ENCODE measurements at places on chromosomes 2 and 18. TPM values are rescaled to one million over a fixed set of nuclear protein-coding genes. Genes with fewer than 3 reads are reported as not detected.

The DIPK1C gene
- total RNA-seq, result not detected

The TYW5 gene
- 9.0 TPM for total RNA-seq

The GATA6 gene
- 41.5 TPM for total RNA-seq

The RPL37A gene
- 1,684 TPM for total RNA-seq

The SPC25 gene
- total RNA-seq, result 0.58 TPM

The XDH gene
- total RNA-seq, result not detected

The ANKRD30BL gene
- not detected for total RNA-seq

The SLC19A3 gene
- 5.1 TPM for total RNA-seq

The GPR35 gene
- 2.1 TPM for total RNA-seq

DNA sequence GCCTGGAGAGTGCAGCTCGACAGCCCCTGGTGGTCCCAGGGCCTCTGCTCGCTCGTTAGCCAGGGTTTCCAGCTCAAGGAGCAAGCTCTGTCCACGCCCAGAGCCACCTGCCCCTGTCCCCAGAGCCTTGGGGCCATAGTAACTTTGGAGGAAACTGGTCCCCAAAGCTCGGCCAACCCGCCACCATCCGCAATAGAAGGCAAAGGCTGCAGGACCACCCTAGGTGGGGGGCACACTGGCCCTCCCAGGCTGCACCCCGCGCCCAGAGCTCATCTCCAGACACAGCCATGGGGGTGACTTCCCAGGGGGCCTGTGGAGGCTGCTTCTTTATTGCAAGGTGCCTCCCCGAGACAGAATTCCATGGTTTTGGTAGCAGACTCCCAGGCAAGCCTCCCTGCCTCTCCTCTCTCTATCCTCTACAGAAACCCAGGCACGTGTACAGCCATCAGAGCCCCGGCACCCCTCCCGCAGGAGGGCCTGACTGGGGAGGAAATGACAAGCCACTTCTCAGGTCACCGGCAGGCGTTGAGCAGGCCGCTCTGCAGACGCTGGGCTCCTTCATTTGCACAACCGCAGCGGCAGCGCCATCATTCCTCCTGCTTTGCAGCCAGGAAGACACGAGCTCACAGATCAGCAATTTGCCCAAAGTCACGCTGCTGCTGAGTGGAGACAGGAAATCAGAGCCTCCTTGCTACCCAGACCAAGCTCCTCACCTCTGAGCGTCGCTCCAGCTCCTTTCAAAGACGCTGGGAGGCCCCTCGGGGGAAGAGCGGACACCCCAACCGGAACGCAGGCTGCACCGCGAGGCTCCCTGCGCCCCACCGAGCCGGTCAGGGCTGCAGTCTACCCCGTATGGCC, 80.2 kb downstream of the NDUFA10 start:
- peak; percentile 75 for DNase-seq

DNA sequence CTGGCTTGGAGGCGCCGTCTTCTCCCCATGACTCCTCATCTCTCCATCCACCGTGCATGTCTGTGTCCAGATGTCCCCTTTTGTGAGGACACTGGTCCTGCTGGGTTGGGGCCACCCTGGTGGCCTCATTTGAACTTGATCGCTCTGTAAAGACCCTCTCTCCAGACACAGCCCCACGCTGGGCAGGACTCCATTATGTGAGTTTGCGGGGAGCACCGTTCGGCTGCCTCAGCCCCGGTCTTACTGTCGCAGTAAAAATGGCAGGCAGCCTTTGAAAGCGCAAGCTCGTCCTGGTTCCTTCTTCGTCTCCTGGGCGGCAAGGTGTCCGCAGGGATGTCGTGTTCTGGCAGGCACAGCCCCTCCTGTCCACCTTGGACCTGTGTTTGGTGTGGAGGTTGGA, 17.7 kb downstream of the NFATC1 start:
- DNase-seq, result peak; percentile 23

GRCh38 chr18:35983818-35984217, 11.3 kb downstream of the RMP24 start:
- no peak for DNase-seq

- no peak for DNase-seq
Measured at GRCh38 chr2:123816203-123816602, 208.9 kb upstream of the CNTNAP5 start.

DNA sequence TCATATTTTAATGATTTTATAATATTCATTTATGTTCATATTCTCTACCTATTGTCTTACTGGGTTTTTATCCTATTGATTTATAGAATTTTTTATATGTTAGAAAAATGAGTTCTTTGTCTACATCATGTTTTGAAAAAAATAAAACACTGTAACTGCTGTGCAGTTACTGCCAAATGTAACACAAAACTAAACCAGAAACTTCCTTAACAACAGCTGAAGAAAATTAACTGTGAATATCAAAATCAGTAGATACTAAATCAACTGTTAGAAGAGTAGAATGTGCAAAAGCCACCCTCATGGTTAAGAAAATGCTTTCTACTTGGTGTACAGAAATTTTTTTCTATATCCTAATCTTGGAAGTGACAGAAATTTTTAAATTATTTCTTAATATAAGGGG, 69.5 kb downstream of the PTRHD1 start:
- no peak for DNase-seq

GRCh38 chr2:106104332-106105062, 89.6 kb downstream of the UXS1 start:
- DNase-seq, result peak; percentile 67

DNA sequence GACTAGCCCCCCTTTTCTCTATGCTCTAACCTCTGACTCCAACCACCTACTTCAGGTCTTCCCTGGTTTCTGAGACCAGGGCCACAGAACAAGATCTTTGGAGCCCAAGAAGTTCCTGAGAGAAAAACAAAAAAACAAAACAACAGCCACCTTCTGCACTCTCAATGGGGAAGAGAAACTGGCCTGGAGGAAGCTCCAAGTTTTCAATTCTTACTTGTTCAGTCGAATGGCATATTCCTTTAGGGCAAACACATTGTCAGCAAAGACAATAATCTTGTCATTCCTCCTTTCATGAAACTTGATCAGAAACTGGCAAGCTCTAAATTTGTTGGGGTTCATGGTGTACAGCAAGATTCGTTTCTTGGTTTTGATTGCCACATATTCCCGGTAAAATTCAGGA, 15.0 kb downstream of the ERCC3 start:
- no peak for DNase-seq

- DNase-seq, result no peak
Measured at GRCh38 chr2:174924061-174924693, 81.0 kb downstream of the CHN1 start.

DNA sequence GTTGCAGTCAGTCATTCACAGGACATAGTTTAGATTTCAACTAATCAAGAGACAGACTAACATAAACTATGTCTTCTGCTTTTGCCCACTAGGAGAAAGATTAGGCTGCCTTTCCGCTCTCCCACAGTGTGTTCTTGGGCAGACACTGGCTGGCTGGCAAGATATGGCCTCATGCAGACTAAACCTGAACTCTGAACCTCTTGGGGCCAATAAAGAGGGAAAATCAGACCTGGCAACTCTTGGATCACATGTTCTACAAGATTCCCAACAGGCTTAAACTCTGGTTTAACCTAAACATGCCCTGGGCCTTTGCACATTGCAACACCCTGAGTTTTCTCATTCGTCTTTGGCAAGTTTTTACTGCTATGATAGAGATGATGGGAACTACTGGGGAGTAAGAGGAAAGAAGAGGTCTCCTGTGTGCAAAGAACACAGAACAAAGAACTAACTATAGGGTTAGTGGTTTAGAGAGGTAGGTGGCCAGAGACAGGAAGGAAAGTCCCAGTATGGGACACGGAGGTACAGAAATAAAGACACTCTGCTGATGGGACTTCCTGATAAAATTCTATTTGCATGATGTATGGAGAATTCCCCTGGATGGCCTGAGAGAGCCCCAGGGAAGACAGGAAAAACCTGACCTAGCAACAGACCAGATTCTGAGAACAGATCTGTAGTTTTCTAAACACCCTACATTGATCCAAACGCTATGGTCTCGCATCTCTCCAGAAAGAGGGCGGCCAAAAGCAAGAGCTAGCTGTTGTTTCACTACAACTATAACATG, 2.0 kb upstream of the ATRAID start:
- no peak for DNase-seq

GRCh38 chr2:220531216-220531615, 903.8 kb downstream of the SLC4A3 start:
- DNase-seq, result no peak

DNA sequence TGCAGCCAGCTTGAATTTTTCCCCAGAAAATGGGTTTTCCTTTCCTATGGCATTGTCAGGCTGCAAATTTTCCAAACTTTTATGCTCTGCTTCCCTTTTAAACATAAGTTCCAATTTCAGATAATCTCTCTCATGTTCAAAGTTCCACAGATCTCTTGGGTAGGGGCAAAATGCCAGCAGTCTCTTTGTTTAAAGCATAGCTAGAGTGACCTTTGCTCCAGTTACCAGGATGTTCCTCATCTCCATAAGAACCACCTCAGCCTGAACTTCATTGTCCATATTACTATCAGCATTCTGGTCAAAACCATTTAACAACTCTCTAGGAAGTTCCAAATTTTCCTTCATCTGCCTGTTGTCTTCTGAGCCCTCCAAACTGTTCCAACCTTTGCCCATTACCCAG, 68.3 kb downstream of the SGPP2 start:
- DNase-seq, result no peak

GRCh38 chr2:205462681-205463345, 219.5 kb upstream of the NRP2 start:
- DNase-seq, result no peak

GRCh38 chr2:84904717-84905174, 710 bp upstream of the TMSB10 start:
- peak; percentile 90 for DNase-seq

DNA sequence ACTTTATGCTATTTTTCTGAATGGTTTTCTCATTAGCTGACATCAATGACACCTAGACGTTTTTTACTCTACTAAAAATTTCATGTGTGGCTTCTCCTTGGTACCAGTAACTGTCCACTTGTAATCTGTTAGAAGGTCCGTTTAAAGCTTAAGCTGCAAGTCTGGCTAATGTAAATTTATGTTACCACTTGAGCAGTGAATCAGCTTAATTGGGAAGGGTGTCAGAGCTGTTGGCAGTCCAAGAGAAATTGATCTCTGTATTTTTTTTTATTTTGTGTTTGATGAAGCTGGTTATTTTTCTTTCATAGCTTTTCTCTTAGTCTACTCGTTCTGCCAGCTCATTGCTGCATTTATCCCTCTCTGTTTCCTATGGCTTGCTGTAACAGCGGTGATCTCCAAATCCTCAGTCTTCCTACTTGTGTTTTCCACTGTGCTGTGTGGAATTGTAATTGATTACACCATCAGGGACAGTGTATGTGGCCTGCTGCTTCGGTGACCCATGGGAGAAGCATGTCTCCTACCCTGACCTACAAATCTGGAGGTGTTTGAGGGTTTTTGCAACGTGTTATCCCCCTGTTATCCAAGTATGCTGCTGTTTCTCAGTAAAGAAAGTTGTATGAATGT, 724.2 kb upstream of the REG3G start:
- DNase-seq, result no peak

- DNase-seq, result no peak
Measured at GRCh38 chr18:3554811-3555427, 104.9 kb downstream of the TGIF1 start.

DNA sequence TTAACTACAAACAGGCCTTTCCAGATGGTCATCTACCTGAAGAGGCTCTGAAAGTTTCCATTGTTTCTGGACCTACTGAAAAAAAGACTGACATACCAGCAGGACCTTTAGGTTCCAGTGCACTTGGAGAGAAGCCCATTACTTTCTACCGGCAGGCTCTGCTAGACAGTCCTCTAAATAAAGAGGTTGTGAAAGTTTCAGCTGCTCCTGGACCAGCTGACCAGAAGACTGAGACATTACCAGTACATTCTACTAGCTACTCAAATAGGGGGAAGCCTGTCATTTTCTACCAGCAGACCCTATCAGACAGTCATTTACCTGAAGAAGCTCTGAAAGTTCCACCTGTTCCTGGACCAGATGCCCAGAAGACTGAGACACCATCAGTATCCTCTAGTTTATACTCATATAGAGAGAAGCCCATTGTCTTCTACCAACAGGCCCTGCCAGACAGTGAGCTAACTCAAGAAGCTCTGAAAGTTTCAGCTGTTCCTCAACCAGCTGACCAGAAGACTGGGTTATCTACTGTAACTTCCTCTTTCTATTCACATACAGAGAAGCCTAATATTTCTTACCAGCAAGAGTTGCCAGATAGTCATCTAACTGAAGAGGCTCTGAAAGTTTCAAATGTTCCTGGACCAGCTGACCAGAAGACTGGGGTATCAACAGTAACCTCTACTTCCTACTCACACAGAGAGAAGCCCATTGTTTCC, 65.8 kb downstream of the ALMS1 start:
- DNase-seq, result no peak

DNA sequence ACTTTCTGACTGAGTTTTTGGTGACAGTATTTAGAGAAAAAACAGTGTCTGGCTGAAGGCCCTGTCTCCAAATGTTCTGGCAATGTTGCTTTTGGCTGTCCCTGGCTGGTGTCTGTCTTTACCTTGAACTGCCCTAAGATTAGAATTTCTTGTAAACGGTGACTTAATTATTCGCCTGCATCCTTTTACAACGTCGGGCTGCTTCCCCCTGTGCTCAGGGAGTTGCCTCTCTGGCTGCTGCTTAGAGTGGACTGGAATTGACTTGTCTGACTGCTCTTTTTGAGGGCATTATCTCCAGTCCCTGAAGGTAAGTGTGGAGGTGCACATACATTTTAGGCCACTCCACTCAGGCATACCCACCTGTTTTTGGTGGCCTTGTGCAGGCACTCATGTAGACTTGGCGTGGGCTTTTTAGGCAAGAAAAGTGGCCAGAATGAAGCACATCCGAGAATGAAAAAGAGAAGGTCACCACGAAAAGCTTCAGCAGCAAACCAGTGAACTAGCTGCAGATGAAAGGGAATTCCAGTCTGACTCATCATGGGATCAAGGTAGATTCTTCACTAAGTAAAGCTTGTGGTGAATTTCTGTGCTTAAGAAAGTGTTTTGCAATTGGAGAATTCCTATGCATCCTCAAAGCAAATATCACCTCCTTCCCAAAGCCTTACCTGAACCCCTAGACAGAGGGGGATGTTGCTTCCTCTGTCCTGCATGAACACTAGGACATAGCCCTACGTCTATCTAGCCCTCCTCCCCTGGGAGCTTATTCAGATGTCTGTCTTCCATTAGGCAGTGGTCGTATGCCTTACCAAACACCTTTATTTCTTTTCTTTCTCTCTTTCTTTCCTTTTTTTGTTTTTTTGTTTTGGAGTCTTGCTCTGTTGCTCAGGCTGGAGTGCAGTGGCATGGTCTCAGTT, 230.3 kb upstream of the TRIB2 start:
- no peak for DNase-seq

Data from aorta (tissue), 5 donors.